ENCODE measurements at places on chromosomes 5 and 9. TPM values are rescaled to one million over a fixed set of nuclear protein-coding genes. Genes with fewer than 3 reads are reported as not detected.
A peak's percentile ranks its signal among the peaks of the same experiment; 100 is the strongest.

GRCh38 chr5:119878712-119879111, 249.4 kb downstream of the FAM170A start:
- no peak for DNase-seq

- peak; percentile 33 for DNase-seq
Measured at GRCh38 chr5:61467766-61468482, 135.9 kb downstream of the ZSWIM6 start.

GRCh38 chr5:40826489-40827187, 8.4 kb downstream of the RPL37 start:
- DNase-seq = no peak

- DNase-seq = no peak
Measured at GRCh38 chr9:129497005-129497812, 123.7 kb downstream of the C9orf50 start.

DNA sequence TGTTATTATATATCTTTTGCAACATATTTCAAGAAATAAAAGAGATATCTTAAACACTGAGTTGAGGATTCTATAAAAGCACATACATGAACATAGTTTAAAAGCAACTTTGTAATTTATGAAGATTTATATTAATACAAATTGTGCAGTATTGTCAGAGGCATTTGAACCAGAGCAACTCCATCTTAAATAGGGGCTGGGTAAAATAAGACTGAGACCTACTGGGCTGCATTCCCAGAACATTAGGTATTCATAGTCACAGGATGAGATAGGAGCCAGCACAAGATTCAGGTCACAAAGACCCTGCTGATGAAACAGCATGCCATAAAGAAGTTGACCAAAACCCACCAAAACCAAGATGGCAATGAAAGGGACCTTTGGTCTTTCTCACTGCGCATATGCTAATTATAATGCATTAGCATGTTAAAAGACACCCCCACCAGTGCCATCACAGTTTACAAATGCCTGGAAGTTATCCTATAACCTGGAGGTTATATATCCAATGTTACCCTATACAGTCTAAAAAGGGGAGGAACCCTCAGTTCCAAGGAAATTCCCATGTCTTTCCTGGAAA, 320.2 kb downstream of the FAM170A start:
- DNase-seq = no peak

DNA sequence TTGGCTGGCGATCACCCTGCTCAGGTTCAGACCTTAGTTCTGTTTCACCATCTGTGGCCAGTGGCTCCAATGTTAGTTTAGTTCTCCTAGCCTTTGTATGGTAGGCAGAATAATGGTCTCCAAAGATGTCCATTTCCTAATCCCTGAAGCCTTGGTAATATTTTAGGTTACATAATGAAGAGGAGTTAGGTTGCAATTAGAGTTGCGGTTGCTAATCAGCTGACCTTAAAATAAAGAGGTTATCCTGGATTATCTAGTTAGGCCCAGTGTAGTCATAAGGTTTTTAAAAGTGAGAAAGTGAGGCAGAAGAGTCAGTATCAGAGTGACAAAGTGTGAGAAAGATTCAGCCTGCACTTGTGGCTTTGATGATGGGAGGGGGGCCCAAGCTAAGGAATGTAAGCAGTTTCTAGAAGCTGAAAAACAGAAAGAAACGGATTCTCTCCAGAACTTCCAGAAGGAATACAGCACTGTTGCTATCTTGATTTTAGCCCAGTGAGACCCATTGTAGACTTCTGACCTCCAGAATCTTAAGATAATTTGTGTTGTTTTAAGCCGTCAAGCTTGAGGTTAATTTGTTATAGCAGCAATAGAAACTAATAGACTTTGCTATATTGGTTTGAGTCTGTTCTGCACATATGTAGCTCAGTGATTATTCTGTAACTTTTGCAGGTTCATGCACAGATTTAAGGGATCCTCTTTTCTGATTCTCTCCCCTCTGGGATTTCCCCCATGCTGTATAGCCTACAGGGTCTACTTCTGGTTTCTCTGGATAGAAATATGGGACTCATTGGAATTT, 21.6 kb downstream of the LNPEP start:
- DNase-seq = no peak

GRCh38 chr9:70080481-70081119, 37.0 kb downstream of the MAMDC2 start:
- peak; percentile 98 for DNase-seq

GRCh38 chr5:102713278-102713677, 41.8 kb upstream of the PAM start:
- no peak for DNase-seq

GRCh38 chr5:155154973-155155372, 141.4 kb downstream of the KIF4B start:
- no peak for DNase-seq

DNA sequence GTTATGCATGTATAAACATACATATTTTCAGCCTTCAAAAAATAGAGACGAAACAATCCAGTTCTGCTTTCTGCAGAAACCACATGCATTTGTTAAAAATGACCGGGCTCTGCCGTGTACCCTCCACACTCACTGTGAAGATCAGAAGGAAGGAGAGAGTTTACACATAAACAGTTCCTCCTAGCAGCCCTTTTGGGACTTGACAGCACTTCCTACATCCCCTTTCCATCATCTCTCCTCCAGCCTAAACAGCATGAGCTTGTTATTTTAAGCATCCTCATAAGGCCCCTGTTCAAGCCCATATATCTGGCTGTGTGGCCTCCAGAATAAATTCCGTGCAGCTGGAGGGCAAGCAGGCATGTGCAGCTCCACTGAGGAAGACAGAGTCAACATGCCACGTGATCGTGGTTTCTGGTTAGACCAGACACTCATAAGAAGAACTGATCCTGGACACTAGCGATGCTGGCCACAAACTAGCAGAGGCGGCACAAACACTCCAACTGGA, 42.2 kb downstream of the NIPAL4 start:
- peak; percentile 68 for DNase-seq

Gene GPX8
- total RNA-seq = 78.1 TPM

All from muscle of leg (tissue), 16 donors.